Fibroblast of the conjunctiva (primary cell): ENCODE measurements at places on chromosomes 1 and 21.

GRCh38 chr1:46166521-46167462 is 8.1 kb upstream of the TSPAN1 start:
- DNase-seq, result no peak

DNA sequence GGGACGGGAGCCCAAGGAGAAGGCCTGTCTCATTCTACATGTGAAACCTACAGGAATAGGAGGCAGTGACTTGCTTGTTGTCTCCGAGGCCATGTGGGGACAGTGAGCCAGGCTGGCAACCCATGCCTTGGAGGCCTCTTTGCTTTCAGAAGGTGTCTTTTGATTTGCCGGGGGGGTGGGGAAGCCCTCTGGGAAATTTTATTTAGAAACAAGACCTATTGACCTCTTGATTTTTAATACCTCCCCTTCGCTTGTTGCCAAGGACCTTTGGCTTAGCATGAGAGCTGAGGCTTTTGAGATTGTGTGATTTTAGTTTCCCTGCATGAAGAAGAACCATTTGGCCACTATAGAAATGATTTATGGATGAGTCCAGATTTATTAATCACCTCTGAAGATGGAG is 4.1 kb downstream of the ARMH1 start:
- DNase-seq, result no peak

- DNase-seq, result no peak
These were observed 155.5 kb downstream of the OMA1 start for GRCh38 chr1:58391056-58391455.

DNA sequence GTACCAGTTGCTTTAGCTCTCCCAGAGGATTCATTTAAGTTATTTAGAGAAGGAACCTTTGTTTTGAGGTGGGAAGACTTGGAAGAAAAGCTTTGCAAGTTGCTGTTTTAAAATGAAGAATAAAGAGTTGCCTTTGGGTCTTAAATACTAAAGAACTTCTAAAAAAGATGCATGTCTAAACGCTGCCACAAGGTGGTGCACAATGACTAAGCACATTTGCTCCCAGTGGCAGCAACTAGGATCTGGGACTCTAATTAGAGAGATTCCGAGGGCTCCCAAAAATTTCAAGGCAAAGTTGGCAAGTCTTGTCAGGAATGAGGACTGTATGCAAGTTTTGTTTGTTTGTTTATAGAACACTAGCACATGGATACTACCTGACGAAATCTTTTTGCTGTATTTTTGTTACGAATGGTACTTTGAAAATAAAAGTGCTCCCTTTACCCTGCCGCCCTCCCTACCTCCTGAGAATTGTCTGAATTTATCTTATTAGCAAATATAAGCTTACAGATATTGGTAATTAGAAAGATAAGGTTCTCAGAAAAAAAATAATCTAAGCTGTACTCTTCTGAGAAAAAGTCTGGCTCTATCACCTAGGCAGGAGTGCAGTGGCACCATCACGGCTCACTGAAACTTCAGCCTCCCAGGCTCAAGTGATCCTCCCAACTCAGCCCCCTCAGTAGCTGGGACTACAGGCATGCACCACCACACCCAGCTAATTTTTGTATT is 121.8 kb downstream of the HFM1 start:
- peak; percentile 72 for DNase-seq

- DNase-seq, result no peak
These were observed 21.8 kb downstream of the GPR157 start for GRCh38 chr1:9107136-9107535.

GRCh38 chr1:95583661-95584210 is 349.7 kb downstream of the RWDD3 start:
- DNase-seq, result no peak

GRCh38 chr1:199405634-199406196 is 621.8 kb upstream of the NR5A2 start:
- DNase-seq, result no peak

- no peak for DNase-seq
These were observed 10.2 kb upstream of the NCMAP start for GRCh38 chr1:24545662-24546061.

DNA sequence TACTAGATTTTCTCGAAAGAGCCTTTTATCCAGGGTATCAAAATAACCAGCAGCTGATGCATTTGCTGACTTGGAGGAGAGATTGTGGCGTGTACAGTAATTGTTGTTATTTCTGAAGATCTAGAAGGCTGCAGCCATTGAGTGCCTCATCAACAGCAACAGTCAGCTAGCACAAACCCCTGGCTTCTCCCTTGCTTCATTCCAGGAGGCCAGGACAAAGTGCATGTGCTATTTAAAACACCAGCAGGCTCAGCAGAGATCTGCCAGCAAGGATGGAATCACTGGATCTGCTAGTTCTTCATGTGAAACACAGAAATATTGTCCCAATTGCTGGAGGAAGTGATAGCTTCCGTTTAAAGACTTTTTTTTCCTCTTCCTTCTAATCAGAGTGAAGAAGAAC is 2.8 kb upstream of the NGF start:
- no peak for DNase-seq

DNA sequence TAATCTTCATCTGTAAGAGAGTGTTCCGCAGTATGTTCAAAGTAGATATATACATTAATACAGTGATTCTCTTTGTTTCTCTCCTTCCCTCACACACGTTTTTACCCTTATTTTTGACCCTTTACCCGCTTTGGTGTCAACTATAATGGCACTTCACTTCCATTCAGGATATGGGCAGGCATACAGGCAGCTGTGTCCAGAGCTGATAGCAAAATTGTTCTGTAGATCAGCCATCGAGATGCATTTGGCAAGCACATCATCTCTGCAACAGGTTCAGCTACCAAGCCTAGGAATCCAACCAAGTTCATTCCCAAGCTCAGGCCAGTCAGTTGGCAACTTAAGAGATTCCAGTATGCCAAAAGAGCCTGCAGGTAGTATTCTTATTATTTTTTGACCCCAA is 74.8 kb downstream of the FNBP1L start:
- DNase-seq, result no peak

DNA sequence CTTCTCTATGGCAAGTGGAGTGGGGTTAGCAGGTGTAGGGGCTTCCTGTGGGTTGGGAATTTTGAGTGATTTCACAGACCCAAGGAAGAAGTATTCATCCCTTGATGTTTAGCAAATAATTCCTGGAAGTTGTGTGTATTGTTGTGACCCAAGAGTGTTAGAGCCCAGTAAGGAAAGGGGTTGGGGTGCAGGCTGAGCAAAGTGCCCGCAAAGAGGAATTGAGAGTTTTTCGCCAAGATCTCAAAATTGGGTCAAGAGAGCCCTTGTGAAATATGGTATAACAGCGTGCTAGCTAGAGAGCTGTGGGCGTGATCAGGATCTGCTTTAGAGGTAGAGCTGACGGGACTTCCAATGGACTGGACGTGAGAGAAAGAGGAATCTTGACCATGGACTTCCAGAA is 73.0 kb upstream of the LAPTM5 start:
- no peak for DNase-seq

DNA sequence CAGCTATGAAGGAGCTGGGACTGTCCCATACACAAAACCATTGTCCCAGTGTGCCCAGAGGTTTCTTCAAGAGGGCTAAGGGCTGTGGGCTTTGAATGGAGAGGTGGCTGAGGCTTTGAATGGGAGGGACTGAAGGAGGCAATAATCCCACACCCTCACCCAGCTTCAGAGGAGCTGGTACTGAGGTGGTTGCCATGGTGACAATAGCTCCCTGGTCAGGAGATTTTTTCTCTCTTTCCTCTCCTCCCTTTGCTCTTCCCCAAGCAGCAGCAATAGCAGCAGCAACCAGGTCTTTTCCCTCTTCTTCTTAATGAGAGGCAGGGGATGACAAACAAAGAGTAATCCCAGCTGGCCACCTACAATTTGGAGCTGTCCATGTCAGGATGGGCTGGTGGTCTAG is 1.6 kb downstream of the HPCAL4 start:
- DNase-seq, result no peak

DNA sequence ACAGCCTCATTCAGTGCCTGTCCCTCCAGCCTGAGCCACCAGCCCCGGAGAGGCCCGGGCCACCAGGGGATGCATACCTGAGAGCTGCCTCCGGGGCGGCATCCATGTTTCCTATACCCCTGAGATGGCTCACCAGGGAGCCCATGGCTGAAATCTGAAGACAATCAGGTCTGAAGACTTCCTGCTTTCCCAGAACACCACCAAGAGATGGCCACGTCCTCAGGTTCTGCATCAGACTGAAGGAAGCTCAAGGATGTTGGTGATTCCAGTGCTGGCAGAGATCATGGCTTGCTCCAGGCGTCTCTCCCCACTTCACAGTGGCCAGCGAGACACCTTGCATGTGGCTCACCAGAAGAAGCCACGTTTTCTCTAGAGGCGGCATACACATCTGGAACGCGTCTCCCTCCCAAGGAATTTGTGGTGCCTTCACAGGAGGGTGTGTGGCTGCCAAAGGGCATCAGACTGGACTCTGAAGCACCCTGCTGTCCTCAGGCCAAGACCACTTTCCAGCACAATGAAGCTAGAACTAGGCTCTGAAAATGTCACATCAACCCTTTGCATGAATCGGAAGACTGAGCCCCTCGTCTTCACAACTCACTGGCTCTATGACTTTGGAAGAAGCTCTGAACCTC is 170.7 kb upstream of the IRF2BP2 start:
- DNase-seq, result no peak

DNA sequence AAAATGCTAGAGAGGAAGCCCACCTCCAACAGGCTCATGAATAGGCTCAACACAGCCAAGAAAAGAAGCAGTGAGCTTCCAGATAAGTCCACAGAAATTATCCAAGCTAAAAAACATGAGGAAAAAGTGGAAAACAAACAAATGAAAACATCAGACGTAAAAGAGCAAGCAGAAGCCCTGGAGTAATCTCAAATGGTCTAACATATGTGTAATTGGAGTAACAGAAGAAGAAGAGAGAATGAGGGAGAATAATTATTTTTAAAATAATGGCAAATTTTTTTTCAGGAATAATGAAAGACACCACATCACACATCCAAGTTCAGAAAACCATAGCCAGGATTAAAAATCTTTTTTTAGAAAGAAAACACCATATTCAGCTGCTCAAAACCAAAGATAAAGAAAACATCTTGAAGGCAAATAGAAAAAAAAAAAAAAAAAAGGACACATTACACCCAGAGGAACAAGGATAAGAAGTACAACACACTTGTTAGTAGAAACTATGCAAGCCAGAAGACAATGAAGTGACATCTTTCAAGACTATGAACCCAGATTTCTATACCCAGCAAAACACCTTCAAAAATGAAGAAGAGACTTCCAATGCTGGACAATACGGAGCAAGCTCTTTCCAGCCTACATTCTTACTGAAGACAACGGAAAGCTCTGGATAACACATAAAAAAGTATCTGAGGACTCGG is 10.6 kb upstream of the SUMO3 start:
- no peak for DNase-seq

DNA sequence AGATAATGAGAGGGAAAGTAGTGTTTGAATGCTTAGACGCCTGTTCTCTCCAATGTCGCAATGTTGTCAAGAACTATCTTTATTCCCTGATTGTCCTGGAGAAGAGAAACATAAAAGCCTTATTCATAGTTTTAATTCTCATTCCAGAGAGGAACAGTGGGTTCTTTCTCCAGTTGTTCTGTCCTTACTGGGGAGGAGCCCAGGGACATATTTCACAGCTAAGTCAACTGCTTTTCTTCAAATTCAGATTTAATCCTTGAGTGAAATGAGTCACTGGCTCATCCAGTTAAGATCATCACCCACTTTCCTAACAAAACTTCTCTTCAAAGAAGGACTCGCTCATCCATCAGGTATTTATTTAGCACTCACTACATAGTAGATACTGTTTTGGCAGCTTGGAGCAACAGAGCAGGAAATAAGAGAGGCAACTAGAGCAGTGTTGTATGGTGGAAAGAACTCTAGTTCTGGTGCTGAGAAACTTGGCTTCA is 365.7 kb upstream of the USP24 start:
- DNase-seq, result peak; percentile 86

DNA sequence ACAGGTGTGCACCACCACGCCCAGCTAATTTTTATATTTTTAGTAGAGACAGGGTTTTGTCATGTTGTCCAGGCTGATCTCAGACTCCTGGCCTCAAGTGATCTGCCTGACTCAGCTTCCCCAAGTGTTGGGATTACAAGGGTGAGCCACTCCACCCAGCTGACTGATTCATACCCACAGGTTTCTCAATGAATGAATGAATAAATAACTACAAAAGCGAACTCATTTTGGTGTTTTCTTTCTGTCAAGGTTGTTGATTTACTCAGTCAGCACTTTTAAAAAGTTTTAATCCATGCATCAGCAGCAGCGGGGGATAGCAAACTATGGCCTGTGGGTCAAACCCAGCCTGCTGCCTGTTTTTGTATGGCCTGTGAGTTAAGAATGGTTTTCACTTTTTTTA is 217.5 kb downstream of the FAF1 start:
- DNase-seq, result no peak

DNA sequence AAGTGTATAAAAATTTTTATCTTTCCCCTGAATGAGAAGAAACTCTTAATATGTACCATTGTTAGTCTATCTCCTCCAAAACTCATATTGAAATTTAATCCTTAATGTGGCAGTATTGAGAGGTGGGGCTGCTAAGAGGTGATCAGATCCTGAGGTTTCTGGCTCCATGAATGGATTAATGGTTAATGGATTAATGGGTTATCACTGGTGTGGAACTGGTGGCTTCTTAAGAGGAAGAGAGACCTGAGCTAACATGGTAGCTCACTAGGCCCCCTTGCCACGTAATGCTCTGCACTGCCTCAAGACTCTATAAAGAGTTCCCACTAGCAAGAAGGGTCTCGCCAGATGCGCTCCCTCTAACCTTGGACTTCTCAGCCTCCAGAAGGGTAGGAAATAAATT is 70.6 kb upstream of the ZBTB18 start:
- no peak for DNase-seq

- no peak for DNase-seq
These were observed 49.6 kb upstream of the ADAR start for GRCh38 chr1:154657556-154657955.

DNA sequence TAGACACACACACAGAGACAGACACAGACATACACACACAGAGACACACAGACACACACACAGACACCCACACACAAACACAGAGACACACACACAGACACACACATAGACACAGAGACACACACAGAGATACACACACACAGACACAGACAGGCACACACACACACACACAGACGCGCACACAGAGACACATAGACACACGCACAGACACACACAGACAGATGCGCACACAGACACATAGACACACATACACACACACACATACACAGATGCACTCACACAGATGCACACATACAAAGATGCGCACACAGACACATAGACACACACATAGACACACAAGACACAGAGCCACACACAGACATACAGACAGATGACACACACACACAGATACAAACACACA is 16.0 kb downstream of the KIF21B start:
- DNase-seq, result no peak

- DNase-seq, result no peak
These were observed 12.1 kb downstream of the TRAPPC10 start for GRCh38 chr21:44024257-44024656.

GRCh38 chr1:197933647-197934046 is 16.5 kb downstream of the LHX9 start:
- DNase-seq, result no peak

GRCh38 chr1:52955129-52955970 is 28.3 kb downstream of the SCP2 start:
- DNase-seq, result peak; percentile 73
